ENCODE measurements at places on chromosomes 11 and 22. TPM values are rescaled to one million over a fixed set of nuclear protein-coding genes. Genes with fewer than 3 reads are reported as not detected.

- no peak for DNase-seq
These were observed 48.4 kb downstream of the NOX4 start for GRCh38 chr11:89442801-89443200.

GRCh38 chr22:36201630-36202319 lies at the start of gene APOL4:
Gene APOL4 (minus strand): TSS chr22:36201809. CDS start chr22:36201734, 75 bp downstream.
- DNase-seq: no peak

- no peak for DNase-seq
These were observed at the start of gene MS4A14 for GRCh38 chr11:60396382-60396781. Gene MS4A14 (plus strand): TSS chr11:60396459. CDS start chr11:60396579, 120 bp downstream.

GGTLC3 gene
- not detected for total RNA-seq

DNA sequence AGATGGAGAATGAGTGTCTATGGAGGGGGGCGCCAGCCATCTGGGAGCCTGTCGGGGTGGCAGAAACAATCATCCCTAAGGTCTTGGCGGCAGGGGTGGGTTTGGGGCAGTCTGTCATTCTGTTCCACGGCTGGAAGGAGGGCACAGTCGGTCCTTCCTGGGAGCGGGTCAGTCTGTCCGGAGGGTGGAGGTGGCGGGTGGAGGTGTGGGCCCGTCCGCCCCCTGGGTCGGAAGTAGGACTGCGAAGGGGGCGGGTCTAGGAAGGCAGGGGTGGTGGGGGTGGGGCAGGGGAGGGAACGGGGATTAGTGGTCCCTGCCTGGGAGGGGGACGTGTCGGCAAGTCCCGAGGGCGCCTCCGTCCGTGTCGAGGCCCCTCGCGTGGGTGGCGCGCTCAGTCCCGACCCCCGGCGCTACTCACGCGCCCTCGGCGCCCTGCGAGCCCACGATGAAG lies 461 bp downstream of the TBC1D10A start:
- peak; percentile 79 for DNase-seq

Measured in activated CD4-positive, alpha-beta T cell treated with anti-CD3 and anti-CD28 coated beads, Interleukin-2, amount 10 ng/mL, durations not matched to agents 24 days and 14 days (primary cell).